SHP77 (cell line): ENCODE measurements at places on chromosomes 16 and 17.

GRCh38 chr17:81250286-81251093 lies 11.4 kb downstream of the NDUFAF8 start:
- peak; percentile 81 for DNase-seq

- DNase-seq = peak; percentile 99
These were observed at the start of gene PER1 for GRCh38 chr17:8152112-8152775. TSS of gene PER1 (minus strand) at chr17:8152404. CDS start at chr17:8150706, 1,698 bp downstream.

GRCh38 chr17:78960928-78961327 lies 18.8 kb downstream of the LGALS3BP start:
- no peak for DNase-seq

GRCh38 chr16:48561960-48562393 lies 48.0 kb downstream of the N4BP1 start:
- no peak for DNase-seq

DNA sequence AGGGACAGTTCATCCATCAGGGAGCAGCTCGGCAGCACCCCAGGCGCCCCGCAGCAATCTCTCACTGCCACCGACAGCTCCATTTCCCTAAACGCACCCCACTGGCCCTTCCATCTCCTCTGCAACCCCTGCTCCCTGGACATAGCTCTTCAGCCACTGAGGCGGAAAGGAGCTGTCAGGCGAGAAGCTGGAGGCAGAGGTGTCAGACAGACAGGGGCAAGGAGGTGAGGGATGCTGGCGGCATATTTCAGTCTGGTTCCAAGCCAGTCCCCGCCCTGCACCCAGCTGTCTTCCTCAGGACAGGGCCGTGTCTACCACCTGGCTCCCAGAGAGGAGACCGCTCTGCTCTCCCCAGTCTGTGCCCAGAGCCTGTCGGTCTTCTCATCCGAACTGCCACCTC lies 9.7 kb downstream of the ACLY start:
- DNase-seq = no peak

GRCh38 chr16:1309888-1310831 lies 724 bp downstream of the UBE2I start:
- no peak for DNase-seq

- DNase-seq = peak; percentile 97
These were observed at the start of the genes CCDC137 and OXLD1 for GRCh38 chr17:81666342-81667191. TSS of gene CCDC137 (plus strand) at chr17:81666737. CDS start at chr17:81666767, 30 bp downstream. TSS of gene OXLD1 (minus strand) at chr17:81666605. CDS start at chr17:81666577, 28 bp downstream.

DNA sequence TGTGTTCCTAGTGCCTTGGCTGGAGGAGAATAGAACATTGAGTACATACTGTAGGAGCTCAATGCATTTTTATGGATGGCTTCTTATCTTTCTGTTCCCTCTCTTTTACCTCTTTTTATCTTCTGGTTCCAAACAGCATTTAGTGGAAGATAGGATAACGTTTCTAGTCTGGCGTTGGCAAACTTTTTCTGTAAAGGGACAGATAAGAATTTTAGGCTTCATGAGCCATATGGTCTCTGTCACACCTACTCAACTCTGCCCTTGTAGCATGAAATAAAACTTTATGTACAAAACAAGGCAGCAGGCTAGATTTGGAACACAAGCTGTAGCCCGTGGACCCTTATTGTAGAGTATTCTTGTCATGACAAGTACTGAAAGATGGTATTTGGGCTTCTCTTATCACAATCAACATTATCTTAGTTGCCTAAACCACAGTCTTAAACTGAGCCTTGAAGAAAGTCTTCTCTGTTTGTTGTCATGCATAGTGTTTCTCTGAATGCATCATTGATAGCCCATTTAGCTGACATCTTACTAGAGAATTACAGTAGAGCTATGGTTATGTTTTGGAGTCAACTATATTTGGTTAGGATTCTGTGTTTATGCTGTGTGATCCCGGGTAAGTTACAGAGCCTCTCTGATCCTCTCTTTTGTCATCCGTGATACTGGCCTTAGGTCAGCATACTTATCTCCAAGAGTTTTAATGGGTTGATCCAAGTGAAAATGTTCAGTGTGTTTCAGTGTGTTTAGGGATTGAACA lies 80.2 kb downstream of the HS3ST4 start:
- no peak for DNase-seq

DNA sequence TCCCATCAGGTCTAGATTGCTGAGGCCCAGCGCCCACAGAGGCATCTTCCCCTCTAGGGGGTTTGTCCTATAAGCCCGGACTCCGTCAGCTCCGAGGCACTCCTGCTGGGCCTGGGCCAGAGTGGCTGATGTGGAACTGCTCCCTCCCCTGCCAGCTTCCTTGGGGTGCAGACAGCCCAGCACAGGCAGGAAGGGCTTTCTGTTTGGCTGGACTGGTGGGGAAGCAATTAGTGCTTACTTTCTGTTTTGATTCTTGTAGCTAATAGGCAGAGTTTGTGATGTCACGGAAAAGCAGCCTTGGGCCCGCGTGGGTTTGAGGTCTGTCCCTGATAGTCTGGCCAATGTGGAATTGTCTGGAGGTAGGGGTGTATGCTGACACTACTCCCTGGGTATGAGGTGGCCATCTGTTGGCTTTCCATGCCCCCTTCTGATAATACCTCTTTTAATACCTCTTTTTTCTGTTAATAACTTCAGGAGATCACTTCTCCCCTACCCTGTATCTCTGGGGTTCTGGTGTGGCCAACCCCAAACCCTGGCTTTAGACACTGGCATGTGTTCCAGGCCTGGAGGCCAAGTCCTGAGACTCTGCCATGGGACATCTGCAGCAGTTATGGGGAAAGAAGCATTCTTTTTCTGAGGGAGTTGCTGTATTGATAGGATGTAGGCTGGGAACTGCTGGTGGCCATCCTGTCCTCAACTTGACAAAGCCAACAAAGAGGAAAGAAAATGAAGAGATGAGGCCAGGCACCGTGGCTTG lies 190.9 kb downstream of the RAB11FIP4 start:
- DNase-seq = no peak

DNA sequence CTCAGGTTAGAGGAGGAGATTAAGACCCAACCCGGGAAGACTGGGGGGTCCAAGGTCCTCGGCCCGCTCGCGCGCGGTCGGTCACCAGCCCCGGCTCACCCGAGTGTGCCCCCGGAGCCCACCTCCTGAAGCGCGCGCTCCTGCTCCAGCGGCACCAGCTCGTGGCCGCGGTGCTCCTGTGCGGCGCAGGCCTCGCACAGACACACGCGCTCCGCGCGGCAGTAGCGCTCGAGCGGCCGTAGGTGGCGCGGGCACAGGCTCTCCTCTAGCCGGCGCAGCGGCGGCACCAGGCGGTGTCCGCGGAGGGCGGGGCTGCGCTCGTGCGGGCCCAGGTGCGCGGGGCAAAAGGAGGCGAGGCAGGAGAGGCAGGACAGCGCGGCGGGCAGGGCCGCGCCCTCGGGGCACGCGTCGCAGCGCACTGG lies 618 bp downstream of the TRIM47 start:
- DNase-seq = peak; percentile 86

DNA sequence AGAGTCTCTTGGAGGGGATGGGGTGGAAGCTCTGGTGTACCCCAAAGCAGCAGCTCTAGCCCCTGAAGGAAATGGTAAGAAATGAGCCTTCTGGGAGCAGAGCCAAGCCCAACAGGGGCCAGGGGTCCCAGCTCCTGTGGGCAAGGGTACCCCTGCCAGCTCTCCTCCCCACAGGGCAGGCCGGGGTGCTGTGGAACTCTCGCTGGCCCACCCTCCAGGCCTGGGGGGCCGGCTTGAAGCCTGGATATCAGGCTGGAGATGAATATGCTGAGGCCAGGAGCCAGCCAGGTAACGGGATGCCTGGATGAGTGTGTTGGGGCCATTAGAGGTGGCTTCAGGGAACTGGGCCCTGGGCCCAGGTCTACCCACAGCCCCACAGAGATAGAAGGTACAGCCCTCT lies 12.2 kb upstream of the CLDN9 start:
- DNase-seq = no peak

DNA sequence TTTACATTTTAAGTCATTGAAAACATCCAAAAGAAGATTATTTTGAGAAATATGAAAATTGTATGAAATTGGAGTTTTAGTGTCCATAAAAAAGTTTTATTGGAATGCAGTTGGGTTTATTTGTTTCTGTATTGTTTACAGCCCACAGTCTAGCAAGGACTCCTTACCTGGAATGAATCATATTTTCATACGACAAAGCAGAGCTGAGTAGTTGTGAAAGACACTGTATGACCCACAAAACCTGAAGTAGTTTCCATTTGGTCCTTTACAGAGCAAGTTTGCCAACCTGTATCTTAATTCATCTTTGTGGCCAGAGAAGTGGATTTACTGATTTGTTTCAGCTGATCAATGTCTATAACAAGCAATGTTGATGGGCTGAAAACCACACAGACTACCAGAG lies 10.3 kb downstream of the CCL18 start:
- DNase-seq = no peak

DNA sequence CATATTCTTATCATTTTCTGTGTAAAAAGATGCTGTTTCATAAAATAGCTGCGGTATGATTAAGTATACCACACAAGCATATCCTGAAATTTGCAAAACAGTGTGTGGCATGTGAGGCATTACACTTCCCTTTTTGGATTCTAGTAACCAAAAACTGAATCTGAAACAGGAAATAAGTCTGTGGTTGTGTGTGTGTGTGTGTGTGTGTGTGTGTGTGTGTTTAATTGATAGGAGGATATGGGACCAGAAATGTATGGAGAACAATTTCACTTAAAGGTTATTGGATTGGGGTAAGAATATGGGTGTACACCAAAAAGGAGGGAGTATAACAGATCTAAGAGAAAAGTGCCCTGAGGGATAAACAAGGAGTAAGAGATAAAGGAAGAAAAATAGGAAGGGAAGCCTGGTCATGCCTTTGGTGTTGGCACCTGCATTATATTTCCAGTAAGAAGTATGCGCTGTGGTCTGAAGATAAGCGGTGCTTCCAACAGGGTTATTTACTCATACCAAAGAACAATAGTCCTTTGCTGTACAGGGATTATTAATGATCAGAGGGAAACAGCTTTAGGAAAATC lies 4.0 kb downstream of the LYRM1 start:
- DNase-seq = no peak

DNA sequence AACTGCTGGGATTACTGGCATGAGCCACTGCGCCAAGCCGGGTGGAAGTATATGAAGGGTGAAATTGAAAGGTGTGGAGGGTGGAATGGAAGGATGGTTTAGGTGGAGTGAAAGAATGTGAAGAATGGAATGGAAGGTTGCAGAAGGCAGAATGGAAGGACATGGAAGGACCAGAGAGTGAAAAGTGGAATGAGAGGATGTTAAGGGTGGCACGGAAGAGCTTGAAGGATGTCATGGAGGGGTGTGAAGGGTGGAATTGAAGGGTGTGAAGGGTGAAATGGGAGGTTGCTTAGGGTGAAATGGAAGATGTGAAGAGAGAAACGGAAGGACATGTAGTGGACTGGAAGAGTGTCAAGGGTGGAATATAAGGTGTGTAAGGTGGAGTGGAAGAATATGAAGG lies 16.2 kb downstream of the MIS12 start:
- no peak for DNase-seq

GRCh38 chr17:79647456-79647915 lies 36.6 kb upstream of the RBFOX3 start:
- no peak for DNase-seq

GRCh38 chr17:9905902-9906301 lies 831 bp upstream of the RCVRN start:
- peak; percentile 8 for DNase-seq

DNA sequence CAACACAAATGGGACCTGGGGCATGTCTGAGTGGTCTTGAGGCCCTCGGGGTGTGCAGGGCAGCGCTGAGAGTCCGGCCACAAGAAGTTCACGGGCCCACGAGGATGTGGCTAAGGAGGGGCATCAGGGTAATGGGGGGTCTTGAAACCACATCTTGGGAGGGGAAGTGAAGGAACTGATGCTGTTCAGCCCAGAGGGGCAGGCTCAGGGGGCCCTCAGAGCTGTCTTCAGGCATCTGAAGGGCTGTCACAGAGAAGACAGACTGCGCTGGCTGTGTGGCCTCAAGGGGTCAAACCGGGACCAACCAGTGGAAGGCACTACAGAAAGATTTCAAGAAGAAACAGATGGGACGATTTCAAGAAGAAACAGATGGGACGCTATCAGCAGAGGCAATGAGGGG lies 45.1 kb downstream of the ZNF423 start:
- no peak for DNase-seq

GRCh38 chr16:20393801-20394577 lies 10.5 kb downstream of the PDILT start:
- no peak for DNase-seq
